SK-N-SH (cell line): ENCODE measurements at places on chromosomes 3 and 15.

DNA sequence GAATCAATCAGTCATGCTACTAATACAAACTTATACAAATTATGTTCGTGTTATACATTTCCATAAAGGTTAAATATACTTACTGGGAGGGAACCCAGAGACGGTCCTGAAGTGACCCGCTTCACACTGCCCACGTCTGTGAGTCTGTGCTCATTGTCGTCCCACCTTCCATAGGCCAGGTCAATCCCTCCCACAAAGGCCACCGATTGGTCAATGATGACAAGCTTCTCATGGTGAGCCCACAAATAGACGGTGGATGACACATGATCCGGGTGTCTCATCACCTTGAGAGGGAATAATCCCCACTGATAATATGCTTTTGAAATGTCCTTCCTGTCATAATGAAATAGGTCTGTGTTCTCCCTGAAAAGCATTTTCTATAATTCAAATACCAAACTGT lies 121.7 kb downstream of the PLD1 start:
- DNase-seq, result no peak

DNA sequence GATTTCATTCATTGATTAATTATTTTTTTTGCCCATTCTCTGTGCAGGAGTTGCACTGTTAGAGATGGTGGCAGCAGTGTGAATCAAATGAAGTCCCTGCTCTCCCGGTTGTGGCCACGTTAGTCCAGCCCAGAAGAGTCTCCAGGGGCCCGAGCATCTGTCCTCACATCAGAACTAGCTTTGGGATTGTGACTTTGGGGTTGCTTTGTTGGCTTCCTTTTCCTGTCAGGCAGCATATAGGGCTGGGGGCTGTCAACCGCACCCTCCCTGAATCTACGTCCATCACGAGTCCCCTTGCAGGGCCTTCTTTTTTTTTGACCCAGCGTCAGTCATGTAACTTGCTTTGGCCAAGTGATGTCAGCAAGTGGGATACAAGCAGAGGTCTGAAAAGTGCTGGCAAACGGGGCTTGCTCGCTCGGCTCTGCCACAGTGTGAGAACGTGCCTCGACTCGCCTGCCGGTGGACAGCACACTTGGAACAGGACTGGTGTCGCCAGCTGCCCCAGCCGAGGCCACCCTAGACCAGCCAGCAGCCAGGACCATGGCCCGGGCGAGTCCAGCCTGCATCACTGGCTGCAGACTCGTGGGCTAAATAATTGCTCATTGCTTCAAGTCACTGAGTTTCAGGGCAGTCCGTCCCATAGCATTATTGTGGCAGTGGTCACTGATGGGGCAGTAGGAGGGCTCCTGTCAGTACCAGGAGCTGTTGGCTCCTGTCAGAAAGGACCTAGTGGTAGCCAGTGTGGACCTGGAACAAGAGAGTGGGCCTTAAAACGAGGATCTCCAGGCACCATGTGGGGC lies 151.6 kb upstream of the MEF2A start:
- DNase-seq, result no peak

DNA sequence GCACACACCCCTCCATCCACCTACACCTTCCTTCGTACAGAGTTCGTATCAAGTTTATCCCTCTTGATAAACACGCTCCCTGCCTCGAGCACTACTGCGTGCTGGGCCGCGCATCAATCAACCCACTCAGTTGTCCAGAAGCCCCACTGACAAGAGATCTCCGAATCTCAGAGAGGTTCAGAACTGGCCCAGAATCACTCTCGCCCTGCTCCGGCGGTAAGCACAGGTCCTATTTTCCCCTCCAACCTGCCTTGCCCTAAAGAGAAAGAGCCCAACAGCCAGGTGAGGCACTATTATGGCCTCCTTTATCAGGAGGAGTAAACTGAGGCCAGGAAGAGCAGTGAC lies 494 bp upstream of the NISCH start:
- no peak for DNase-seq

- DNase-seq, result no peak
These were observed 23.0 kb downstream of the RBM5 start for GRCh38 chr3:50111757-50112156.

- peak; percentile 79 for DNase-seq
These were observed 118.7 kb upstream of the SMAD3 start for GRCh38 chr15:66946578-66947164.

- no peak for DNase-seq
These were observed 76.9 kb downstream of the TIMP4 start for GRCh38 chr3:12081826-12082225.

DNA sequence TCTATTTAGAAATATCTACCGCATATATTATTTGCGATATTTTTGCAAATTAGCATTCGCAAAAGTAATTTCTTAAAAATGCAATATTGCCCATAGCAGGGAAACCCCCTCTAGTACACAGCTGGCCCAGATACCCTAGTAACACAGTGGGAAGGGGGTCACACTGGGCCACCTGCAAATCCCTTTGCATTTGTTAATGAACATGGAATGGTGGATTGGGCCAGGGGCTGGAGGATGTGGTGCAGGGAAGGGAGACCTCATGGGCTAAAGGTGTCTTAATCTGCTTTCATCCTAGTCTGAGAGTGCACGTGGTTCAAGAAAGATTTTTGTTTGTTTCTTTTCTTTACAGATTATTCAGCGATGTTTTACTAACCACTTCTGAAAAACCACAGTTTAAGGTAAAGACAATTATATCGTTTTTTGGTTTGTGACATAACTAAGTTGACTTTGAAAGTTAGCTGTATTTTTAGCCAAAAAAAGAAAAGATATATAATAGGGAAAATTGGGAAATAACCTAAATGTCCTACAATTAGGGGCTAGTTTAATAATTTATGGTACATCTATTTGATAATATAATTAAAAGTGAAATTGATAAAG lies 30.0 kb downstream of the PDHB start:
- no peak for DNase-seq

DNA sequence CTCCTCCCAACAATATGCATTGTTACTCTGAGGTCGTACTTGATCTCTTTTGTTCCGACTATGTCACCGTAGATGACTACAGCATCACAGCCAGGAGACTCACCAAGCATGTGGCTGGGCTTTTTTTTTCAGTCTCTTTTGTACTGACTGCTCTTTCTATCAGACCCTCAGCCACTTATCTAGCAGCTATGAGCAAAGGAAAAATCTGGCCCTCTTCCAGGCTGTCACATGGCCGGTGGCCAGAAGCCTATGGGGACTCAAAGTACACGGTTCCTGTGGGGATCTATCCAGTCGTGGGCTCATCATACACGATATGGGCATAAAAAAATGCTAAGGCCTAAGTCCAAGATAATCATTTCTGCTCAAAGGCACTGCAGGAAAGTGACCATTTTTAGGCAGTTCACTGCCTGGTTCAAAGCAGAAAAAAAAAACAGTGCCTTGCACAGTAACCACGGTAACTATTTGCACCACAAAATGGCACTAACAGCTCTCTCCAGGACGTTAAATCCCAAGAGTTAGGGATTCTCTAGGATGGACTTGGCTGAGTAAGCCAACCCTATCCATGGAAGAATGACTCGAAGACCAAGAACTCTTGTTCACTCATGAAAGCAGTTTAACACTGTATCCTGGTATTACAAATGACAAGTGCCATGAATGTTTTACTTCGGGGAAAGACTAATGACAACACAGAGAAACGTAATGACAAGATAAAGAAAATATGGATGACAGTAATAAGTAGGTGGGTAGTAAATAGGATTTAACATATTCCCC lies 50.3 kb downstream of the SHQ1 start:
- DNase-seq, result peak; percentile 70

- no peak for DNase-seq
These were observed 25.8 kb downstream of the CHRM5 start for GRCh38 chr15:33994005-33994615.

- no peak for DNase-seq
These were observed 17.2 kb upstream of the ADIPOQ start for GRCh38 chr3:186825294-186825821.

GRCh38 chr15:51183076-51183475 lies 88.4 kb upstream of the TNFAIP8L3 start:
- DNase-seq, result no peak

DNA sequence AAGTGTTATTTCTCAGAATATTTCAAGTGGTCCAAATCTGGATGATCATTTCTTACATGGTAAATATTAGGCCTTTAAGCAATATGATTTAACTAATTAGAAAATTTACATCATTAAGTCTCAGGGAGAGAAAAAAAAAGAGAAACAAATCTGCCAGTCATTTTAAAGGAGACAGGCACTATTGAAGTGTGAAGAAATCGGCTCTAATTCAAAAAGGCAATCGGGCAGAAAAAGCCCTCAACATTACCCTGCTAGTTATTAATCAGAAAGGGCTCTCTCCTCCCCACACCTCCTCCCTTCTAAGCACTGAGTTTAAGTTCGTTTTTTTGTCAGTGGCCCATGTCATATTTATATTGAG lies 215.9 kb downstream of the MEIS2 start:
- DNase-seq, result no peak

DNA sequence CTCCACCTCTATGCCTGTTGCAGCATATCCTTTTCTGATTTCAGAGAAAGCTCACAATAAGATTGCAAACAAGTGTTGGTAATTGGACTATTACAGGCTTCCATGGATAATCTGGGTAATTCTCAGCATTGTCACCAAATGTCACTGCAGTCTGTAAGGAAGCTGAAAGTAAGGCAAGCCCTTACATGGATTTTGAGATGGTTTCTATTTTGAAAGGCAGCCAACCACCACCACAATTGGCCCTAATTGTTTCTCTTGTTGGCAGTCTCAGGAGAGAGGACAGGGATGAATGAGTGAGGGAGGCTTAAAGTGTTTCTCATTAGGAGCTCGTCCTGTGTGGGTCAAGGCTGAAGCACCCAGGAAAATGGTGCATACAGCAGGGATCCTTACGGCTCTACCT lies 879.9 kb downstream of the TUSC7 start:
- no peak for DNase-seq
